ENCODE measurements at places on chromosomes 4 and X. TPM values are rescaled to one million over a fixed set of nuclear protein-coding genes. Genes with fewer than 3 reads are reported as not detected.

DNA sequence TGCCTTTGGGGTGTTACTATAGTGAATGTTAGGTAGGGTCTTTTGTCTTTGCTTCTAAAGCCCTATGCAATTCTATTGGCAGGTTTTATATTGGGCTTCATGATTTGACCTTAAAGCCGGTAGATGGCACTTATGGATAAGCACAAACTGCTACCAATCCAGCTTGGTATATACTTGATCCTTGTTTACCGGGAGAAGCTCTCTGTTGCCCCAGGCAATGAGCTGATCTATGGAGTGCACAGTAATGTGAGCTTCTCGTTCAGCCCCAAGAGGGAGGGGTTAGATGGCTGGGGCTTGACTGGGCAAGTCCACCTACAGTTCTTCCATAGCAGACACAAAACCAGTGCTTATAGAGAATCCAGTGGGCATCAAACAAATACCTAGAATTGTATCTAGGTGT lies 287.2 kb upstream of the CT83 start:
- no peak for DNase-seq

DNA sequence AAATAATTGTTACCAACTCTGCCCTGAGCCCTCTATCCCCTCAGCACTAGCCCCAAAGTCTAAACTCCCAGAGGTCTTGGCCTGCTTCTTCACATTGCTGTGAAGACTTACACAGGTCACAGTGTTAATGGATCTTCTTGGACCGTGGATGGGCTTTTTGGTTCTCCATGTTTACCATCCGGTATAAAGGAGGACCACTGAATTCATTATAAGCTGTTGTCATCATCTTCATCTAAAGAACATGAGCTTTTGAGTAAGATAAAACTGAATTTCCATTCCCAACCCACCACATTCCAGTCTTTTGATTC lies 8.5 kb downstream of the NUDT11 start:
- no peak for DNase-seq

GRCh38 chr4:146032234-146032860 lies 93.7 kb upstream of the ZNF827 start:
- no peak for DNase-seq

- no peak for DNase-seq
Measured at GRCh38 chrX:10169175-10169574, 12.4 kb downstream of the CLCN4 start.

DNA sequence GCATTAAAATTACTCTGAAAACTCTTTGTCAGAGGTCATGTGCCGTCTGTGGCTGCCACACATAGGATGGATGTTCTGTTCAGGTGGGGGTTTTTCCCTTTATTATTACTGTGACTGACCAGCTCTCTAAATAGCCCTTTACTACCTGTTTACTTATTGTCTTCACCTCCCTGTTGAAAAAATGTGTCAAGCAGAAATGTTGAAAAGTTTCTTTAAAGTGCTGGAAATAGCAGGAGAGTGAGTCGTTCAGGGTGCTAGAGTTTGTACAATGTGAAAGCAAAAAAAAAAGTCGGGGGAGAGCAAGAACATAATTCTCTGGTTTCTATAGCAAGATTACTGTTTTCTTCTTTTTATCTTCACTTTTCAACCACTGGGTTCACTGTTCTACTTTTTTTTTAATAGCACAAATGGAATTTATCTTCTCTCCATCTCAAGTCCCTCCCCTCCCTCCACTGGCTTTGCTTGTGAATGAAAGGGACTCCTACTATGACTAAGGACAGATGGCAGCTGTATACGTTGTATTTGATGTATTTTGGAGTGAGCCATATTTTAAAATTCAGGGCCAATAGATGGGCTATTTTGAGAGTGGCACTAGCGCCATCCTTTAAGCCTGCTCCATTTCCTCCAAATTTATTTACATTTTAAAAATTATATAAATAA lies 33.3 kb downstream of the ARX start:
- DNase-seq, result no peak

GRCh38 chr4:69843932-69844331 lies 16.0 kb downstream of the SULT1E1 start:
- DNase-seq, result no peak

DNA sequence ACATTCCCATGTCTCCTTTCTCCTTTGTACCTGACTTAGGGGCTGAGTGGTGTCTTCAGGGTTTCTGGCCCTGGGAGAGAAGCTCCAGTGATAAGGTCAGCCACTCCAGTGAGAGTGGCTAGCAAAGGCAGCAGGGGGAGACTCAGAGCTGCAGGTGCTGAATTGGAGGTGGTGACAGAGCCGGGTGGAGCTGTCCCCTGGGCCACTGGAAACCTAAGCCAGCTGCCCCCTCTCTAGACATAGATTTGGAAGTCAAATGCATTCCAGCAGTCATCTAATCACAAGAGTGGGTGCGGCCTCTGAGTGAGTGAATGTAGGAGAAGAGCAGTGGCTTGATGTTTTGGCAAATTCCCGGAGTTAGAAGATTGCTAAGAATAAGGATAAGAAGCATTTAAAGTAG lies 28.5 kb downstream of the TRIM2 start:
- peak; percentile 48 for DNase-seq

DNA sequence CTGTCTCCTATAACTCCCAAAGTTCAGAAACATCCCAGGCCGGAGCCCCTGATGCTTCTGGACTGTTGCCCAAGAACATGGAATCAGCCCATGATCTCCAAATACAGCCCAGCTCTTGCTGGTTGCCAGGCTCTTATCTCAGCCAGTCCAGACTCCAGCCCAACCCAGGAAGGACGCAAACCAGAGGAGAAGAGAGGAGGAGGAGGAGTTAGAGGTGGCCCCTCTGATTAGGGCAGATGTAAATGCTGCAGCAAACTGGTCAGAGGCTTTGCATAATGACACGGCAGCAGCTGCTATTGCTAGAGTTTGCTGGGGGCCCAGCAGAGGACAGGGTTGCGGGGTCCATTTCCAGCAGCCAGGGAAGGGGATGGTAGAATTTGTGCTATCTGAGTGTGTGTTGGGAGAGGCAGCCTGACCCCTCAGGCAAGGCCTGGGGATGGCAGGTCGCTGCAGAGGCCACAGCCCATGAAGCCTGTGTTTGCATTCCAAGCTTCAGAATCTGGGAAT lies 4.2 kb upstream of the OTUD5 start:
- DNase-seq, result peak; percentile 27

DNA sequence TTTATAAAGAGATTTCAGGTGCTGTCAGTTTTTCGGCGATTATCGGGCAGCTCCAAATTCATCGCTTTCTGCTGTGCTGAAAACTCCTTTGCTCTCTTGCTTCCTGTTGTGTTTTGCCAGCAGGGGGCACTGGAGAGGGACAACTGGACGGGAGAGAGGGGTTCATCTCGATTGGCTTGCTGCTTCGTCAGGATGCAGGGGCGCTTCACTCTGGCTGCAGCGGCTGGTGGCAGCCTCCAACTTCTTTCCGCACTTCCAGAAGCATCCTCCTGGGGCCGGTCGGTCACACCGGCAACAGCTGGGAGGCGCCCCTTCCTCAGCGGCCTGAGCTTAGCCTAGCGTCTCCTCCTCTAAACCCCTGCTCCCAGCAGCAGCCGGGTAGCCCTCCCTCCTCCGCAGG lies 29.5 kb downstream of the MSL3 start:
- peak; percentile 46 for DNase-seq

DNA sequence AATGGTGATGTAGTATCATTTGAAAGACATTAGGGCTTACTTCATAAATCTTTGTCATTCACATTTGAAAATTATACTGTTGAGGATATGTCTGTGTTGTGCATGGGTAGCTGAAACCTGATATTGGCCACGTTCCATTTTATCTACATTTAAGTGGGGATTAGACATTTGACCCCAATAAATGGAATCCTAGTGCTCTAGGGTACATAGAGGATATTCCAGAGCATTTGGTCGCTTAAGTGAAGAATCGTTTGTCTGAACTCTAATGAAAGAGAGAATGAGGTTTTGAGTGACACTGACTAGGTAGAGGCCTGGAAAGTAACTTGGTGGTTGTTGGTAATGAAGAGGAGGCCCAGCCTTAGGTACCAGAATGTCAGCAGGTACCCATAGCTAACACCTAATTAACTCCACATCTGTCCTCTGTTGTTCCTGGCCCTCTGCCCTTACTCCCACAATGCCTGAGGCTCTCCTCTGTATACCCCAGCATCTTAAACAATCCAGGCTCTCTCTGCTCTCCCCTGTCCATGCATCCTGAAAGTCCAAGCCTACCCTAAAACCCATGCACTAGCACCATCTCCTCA lies 299.5 kb upstream of the KLF3 start:
- no peak for DNase-seq

TXK gene
- 1.7 TPM for total RNA-seq

CPXCR1 gene
- total RNA-seq, result not detected

FGFR3 gene
- 22.3 TPM for total RNA-seq

SLC4A4 gene
- 26.7 TPM for total RNA-seq

GPR50 gene
- total RNA-seq, result not detected

All from right lobe of liver (tissue), 6 donors.